CD4-positive, alpha-beta memory T cell (primary cell): ENCODE measurements at places on chromosomes 5 and 9.

- DNase-seq = no peak
These were observed 53.5 kb downstream of the SLC27A6 start for GRCh38 chr5:129018837-129019236.

DNA sequence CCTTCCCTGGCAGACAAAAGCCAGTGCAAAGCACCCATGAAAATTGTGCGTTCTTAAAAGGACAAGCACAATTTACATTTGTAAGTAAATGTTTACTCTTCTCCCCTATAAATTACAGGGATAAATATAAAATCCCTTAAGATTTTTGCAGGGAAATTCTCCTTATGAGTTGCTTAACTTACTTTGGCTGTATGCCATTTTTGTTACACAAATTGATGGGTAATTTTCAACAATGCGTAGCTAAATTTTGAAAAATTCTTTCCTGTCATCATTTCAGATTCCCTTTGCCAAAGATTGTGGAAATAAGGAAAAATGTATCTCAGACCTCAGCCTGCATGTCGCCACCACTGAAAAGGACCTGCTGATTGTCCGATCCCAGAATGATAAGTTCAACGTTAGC is 64.2 kb upstream of the ITGA2 start:
- DNase-seq = no peak

- no peak for DNase-seq
These were observed 6.9 kb downstream of the FNBP1 start for GRCh38 chr9:130036099-130036498.

DNA sequence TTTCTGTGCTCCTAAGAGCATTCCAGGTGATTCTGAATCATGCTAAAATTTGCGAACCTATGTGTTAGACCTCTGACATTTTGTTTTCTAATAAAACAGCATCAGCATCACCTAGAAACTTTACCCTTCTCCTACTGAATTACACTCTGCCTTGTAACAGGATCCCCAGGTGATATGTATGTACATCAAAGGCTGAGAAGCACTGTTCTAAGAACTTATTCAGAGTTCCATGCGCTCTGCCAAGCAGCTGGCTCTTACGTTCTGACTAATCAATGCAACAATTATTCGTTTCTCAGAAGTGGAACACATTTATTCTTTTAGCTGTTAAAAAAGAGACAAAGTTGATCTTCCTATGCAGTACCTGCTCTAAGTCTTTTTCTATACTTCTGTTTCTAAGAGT is 228.6 kb downstream of the SLF1 start:
- no peak for DNase-seq

DNA sequence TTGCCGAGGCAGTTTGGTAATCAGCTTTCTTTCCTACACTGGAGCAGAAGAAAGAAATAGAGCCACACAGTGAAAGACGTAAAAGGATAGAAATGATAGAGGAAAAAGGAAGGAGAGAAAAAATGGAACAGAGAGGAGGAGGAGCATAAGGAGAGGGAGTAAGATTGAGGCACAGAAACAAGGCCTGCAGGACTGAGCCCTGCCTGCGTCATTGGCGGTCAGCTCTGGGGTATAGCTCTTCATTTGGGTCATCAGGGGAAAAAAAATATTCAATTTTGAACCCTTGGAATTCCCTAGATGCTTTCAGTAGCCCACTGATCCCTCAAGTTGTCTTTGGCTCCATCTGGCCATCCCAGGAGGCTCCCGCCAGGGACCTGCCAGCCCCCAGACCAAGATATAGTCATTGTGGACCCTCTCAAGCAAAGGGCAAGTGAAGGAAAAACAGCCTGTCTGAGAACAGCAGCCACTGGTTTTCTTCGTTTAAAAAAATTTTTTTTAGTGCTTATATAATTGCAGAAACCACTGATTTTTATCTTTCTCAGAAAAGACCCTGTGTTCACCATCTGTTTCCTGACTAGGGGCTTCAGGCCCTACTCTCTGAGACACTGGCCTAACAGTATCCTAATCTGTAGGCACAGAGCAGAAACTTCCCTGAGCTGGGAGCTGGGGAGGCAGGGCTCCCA is 31.3 kb upstream of the MATR3 start:
- no peak for DNase-seq

GRCh38 chr9:137970686-137971476 is 93.3 kb downstream of the CACNA1B start:
- no peak for DNase-seq

DNA sequence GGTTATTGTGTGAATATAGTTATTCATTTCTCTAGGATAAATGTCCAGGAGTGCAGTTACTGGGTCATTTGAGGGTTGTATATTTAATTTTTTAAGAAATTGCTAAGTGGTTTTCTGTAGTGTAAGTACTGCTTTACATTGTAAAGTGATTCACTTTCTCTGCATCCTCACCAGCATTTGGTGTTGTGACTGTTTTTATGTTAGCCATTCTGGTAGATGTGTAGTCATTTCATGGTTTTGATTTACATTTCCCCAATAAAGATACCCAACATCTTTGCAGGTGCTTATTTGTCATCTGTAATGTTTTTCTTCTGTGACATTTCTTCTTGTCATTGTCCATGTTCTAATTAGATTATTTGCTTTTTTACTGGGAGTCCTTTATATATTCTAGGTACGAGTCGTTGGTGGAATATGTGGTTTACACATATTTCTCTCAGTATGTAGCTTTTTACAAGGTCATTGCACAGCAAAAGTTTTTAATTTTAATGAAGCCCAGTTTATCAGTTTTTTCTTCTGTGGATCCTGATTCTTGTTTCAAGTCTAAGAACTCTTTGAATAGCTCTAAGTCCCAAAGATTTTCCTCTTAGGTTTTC is 34.0 kb downstream of the SCGB3A1 start:
- DNase-seq = no peak

GRCh38 chr9:21996858-21997257 is 2.3 kb downstream of the CDKN2B-AS1 start:
- no peak for DNase-seq

DNA sequence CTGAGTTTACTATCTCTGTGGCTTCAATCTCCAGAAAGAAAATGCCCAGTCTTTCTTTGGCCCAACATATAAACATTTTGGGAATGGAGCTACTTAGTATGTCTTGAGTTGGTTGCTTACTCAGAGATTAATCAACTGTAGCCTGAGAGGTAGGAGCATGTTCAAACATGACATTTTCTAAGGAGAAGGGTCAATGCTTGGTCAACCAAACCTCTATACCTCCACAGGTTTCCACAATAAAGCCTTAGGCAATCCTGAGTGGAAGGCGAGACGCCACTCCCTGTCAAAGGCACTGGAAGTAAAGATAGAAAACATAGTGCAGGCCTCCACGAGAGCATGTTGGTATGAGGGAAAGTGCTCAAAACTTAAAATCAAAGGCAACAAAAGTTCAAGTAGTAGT is 411.4 kb downstream of the KCTD16 start:
- DNase-seq = no peak
